Chondrocyte (in vitro differentiated cells): ENCODE measurements at places on chromosomes 12 and 14. TPM values are rescaled to one million over a fixed set of nuclear protein-coding genes. Genes with fewer than 3 reads are reported as not detected.

HVCN1 gene
- total RNA-seq, result 1.2 to 1.3 TPM (median 1.2 TPM) in 3 replicates

HOXC9 gene
- not detected in 3 replicates for total RNA-seq

DNA sequence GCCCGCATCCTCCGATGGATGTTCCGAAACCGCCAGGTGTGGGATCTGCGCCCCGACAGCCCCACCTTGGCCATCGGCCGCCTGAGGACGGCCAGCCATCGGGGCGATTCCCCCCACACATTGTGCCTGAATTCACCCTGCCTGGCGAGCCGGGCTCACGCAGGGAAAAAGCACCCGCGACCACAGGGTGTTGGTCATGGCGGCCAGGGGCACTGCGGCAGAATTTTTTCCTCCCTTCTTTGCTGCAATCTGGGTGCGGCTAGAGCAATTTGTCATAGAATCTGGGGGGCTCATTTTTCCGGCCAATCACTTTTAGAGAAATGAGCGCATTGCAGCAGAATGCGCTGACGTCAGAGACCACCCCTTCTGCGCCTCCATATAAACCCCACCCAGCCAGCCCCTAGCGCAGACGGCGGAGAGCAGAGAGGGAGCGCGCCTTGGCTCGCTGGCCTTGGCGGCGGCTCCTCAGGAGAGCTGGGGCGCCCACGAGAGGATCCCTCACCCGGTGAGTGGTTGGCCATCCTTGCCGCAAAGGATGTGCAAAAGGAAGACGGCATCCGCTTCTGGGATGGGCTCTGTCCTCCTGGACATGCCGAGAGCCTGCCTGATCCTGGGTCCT is at the start of gene MEG3:
MEG3 (plus strand) TSS at position 406 of the 619 bp plus-strand sequence.
- H3K4me1 ChIP-seq, result peaks cover 24% of the 10 kb centered on the region
- DNase-seq, result no peak
- H3K36me3 ChIP-seq, result peaks cover 1% of the 10 kb centered on the region
- H3K27me3 ChIP-seq, result peaks cover 4% of the 10 kb centered on the region

DNA sequence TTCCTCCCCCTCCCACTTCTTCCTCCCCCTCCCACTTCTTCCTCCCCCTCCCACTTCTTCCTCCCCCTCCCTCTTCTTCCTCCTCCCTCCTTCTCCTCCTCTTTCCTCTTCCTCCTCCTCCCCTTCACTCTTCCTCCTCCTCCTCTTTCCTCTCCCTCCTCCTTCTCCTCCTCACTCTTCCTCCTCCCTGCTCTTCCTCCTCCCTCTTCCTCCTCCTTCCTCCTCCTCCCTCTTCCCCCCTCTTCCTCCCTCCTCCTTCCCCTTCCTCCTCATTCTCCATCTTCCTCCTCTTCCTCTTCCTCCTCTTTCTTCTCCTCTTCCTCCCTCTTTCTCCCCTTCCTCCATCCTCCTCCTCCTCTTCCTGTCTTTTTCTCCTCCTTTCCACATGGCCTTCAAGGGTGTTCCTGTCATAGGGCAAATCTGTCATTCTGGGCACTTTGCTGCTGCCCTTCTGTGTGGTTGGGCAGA is 111.4 kb downstream of the PHETA1 start:
- no peaks in the 10 kb centered on the region for H3K4me1 ChIP-seq
- H3K4me3 ChIP-seq, result no peak overlapping the region
- no peaks in the 10 kb centered on the region for H3K36me3 ChIP-seq
- no peak overlapping the region for H3K27ac ChIP-seq
- peaks cover 40% of the 10 kb centered on the region for H3K27me3 ChIP-seq

CLEC1B gene
- total RNA-seq, result not detected in 3 replicates

DNA sequence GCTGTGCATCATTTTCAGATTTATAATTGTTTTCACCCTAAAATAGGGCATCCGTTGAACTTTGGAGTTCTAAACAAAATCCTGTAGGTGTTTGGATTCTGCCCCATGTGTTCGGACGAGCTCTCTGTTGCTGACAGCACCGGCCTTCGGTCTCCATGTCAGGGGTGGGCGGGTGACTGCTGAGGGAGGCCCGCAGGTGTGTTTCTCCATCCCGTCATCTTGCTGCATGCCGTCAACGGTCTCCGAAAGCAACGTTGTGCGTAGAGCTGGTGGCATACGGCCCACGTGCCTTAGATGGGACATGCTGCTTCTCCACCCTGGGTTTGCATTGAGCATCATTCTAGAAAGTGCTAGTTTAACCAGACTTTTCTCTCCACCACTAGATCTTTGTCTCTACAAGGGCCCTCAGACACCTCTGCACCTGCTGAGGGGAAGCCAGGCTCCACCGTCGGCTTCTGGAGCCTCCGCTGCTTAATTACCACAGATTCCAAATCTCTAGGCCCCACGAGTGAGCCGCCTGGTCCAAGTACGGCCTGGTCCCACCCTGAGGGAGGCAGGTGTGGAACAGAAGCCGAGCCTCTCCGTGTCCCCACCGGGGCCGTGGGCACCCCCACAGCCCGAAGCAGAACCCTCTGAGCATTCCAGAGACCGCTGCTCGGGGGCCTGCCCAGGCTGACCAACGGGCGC is 15.7 kb upstream of the AMN start:
- H3K36me3 ChIP-seq, result peaks cover 13% of the 10 kb centered on the region
- no peak overlapping the region for H3K27ac ChIP-seq
- DNase-seq, result peak; percentile 70
- H3K4me1 ChIP-seq, result no peaks in the 10 kb centered on the region
- H3K27me3 ChIP-seq, result no peaks in the 10 kb centered on the region

KRT74 gene
- not detected in 3 replicates for total RNA-seq

GRCh38 chr14:24289649-24290280 is 9.8 kb downstream of the DHRS1 start:
- H3K27me3 ChIP-seq, result no peaks in the 10 kb centered on the region
- H3K4me1 ChIP-seq, result peaks cover 3% of the 10 kb centered on the region
- H3K36me3 ChIP-seq, result peaks cover 11% of the 10 kb centered on the region
- H3K4me3 ChIP-seq, result no peak overlapping the region
- no peak overlapping the region for H3K27ac ChIP-seq
- DNase-seq, result no peak

NDUFA9 gene
- total RNA-seq, result 68.1 to 87.9 TPM (median 68.7 TPM) in 3 replicates

DNA sequence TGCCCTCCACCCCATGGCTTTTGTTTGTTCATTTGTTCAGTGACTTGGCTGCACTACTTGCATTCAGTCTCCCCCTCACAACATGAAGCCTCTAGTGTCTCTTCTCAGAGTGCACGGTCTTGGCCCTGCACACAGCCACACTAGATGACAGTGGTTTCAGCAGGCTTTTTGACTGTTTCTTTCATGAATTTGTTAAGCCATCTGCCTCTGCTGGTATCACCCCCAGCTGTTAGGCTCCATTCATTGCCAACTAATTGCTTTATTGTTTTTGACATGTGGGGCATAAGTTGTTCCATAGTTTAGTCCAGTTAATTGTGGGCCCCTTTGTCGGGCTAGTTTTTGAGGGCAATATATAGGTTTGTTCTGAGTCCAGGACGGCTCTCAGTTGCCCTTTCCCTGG is 18.8 kb downstream of the OS9 start:
- H3K27me3 ChIP-seq, result no peaks in the 10 kb centered on the region
- H3K4me1 ChIP-seq, result no peaks in the 10 kb centered on the region
- no peak for DNase-seq

C14orf39 gene
- 0.36 to 0.60 TPM (median 0.44 TPM) in 3 replicates for total RNA-seq

GRCh38 chr14:60332869-60333268 is 83.8 kb downstream of the PPM1A start:
- H3K27ac ChIP-seq, result no peak overlapping the region
- peaks cover 12% of the 10 kb centered on the region for H3K4me1 ChIP-seq
- H3K4me3 ChIP-seq, result no peak overlapping the region
- H3K36me3 ChIP-seq, result no peaks in the 10 kb centered on the region
- H3K27me3 ChIP-seq, result peaks cover 33% of the 10 kb centered on the region
- DNase-seq, result no peak

- no peak for DNase-seq
- no peak overlapping the region for H3K27ac ChIP-seq
- H3K27me3 ChIP-seq, result no peaks in the 10 kb centered on the region
- no peak overlapping the region for H3K4me3 ChIP-seq
- no peaks in the 10 kb centered on the region for H3K36me3 ChIP-seq
Measured at GRCh38 chr14:67141146-67141900, 47.9 kb upstream of the GARIN2 start.

DNA sequence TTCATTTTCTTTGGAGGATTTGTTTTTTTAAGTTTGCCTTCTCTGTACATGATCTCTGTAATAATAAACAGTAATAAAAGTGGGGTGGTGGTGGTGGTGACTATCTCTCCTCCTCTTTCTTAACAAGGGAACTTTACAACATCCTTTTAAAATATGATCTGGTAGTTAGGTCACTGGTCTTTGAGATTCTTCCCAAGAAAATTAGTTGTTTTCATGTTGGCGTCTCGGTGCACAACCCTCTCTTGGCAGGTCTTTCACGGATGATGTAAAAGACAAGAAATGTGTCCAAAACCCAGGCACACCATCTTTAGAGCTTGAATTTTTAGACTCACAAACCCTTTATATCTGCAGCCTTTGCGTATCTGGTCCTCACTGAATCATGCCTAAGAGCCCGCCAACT is 488.5 kb upstream of the TBX3 start:
- no peaks in the 10 kb centered on the region for H3K36me3 ChIP-seq
- no peak overlapping the region for H3K4me3 ChIP-seq
- DNase-seq, result no peak
- no peak overlapping the region for H3K27ac ChIP-seq
- no peaks in the 10 kb centered on the region for H3K4me1 ChIP-seq

DNA sequence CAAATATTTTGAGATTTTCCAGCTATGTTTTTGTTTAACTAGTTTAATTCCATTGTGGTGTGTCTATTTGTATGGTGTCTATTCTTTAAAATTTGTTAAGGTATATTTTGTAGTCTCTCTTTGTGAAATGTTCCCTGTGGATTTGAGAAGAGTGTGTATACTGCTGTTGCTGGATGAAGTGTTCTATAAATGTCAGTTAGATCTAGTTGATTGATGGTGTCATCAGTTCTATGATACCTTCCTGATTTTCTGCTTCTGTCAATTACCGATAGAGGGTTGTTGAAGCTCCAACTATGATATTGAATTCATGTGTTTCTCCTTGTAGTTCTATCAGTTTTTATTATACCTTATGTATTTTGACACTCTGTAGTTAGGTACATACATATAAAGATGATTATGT is 53.1 kb downstream of the FUT8 start:
- H3K27ac ChIP-seq, result no peak overlapping the region
- no peaks in the 10 kb centered on the region for H3K27me3 ChIP-seq
- no peak overlapping the region for H3K4me3 ChIP-seq
- peaks cover 2% of the 10 kb centered on the region for H3K36me3 ChIP-seq
- H3K4me1 ChIP-seq, result peaks cover 20% of the 10 kb centered on the region

DNA sequence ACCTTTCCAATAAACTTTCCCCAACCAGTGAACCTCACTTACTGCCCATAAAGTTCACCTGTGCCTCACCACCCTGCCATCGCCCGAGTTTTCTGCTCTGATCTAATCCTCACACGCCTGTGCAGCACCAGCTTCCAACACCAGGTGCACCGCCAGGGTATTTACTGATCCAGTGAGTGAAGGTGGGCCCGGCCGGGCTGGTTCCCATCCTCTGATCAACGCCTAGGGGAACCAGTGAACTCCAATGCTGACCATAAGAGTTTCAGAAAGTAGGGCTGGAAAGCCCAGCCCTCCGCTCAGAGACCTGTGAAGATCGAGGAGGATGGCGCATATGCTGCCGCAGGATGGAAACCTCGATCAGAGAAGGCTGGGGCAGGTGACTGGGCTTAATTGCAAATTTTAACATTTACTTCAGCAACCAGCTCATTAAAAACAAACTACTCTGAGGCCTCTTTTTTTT is 685 bp upstream of the MYL6B start:
- H3K4me3 ChIP-seq, result peak overlapping the region; percentile 87
- H3K27ac ChIP-seq, result peak overlapping the region; percentile 95
- H3K4me1 ChIP-seq, result peaks cover 40% of the 10 kb centered on the region
- H3K27me3 ChIP-seq, result no peaks in the 10 kb centered on the region

DNA sequence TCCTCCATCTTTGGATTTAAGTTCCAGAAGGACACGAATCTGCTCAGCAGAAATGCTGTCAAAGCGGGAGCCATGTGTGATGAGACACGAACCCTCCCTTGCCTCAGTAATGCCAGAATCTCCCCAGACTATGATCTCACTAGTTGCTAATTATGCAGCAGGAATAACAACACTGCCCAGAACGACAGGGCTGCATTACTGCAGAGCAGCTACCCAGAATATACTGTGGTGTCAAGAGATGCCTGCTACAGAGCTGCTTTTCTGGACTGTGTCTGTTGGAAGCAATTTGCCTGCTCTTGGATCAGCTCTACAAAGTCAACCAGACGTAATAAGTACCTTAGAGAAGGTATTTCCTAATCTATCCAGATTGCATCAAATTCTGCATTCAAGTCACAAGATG is 5.5 kb downstream of the CSRNP2 start:
- H3K27me3 ChIP-seq, result no peaks in the 10 kb centered on the region
- no peak for DNase-seq
- H3K27ac ChIP-seq, result peak overlapping the region; percentile 37

DNA sequence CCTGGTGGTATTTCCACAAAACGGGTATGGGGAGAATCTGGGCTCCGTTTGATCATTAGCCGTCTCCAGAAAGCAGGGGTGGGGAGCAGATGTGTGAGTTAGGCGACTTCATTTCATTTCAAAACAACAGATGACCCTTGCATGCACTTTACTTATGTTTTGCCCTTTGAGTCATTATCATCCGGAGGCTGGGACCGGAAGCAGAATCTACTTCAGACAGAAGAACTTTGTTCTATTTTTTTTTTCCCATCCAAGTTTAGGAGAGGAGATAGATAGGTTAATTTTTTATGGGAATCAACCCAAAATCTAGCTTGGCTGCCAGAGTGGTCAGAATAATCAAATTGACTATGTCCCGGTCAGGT is 31.3 kb upstream of the CMAS start:
- peaks cover 10% of the 10 kb centered on the region for H3K4me1 ChIP-seq
- no peaks in the 10 kb centered on the region for H3K36me3 ChIP-seq
- H3K27ac ChIP-seq, result no peak overlapping the region
- H3K4me3 ChIP-seq, result no peak overlapping the region
- DNase-seq, result no peak

IKZF4 gene
- total RNA-seq, result 5.3 to 6.1 TPM (median 5.7 TPM) in 3 replicates

DNA sequence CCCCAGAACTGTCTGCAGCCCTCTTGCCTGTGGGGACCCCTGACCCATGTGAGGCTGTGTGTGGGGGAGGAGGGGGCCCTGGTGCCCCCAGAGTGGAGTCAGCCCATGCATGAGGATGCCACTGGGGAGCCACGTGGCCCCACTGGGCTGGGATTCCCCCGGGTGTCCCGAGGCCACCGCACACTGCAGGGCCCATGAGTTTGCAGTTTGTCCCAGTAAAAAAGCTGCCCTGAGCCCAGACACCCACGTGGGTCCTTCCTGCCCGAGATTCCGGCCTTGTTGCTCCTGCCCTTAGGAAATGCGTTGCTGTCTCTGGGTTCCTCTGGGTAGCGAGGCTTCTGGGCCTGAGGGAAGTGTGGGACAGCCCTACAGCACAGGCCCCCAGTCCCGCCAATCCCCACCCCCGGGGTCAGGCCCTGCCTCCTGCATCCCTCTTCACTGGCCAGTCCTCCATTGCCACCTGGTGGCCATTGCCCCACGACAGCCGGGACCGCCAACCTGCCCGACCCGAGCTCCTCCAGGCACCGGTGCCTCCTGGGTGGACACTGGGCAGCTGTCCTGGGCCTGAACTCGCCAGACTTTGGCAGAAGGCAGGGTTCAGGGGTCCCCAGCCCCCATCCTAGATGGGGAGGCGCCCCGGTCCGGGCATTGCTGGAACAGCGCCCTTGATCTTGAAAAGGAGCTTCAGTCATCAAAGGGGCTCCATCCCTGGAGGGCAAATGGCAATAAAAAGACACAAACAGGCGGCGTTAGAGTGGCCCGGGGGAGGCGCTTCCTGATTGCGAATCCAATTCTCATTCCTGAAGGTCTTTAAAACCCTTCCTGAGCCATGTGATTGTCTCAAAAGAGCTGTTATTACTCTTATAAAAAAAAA is 15.6 kb upstream of the C14orf180 start:
- H3K4me3 ChIP-seq, result no peak overlapping the region
- H3K27me3 ChIP-seq, result peaks cover 32% of the 10 kb centered on the region
- DNase-seq, result no peak
- H3K4me1 ChIP-seq, result no peaks in the 10 kb centered on the region
